ENCODE measurements at places on chromosomes 1 and 21. TPM values are rescaled to one million over a fixed set of nuclear protein-coding genes. Genes with fewer than 3 reads are reported as not detected.

- DNase-seq, result no peak
Measured at GRCh38 chr1:20962576-20963258, 175.6 kb upstream of the HP1BP3 start.

Gene LINGO4
- under 0.01 TPM for total RNA-seq

DNA sequence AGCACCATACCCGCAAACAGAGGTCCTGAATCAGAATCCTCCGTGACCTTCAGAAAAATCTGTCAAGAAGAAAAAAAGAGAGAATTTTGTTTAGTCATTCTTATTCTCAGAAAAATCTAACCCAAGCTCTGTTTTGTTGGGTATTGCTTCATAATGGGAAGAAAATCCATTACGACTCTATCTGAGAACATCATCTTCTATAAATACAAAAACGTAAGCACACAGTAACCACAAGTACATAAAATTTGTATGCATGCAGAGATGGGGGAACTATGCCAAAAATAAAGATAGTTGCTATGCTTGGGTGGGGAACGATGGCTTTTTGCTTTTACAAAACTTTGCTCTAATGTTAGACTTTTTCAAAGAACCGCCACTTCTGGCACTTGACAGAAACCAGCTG lies 84.2 kb downstream of the ABCA4 start:
- no peak for DNase-seq

Gene CELA2B
- total RNA-seq, result not detected

- no peak for DNase-seq
Measured at GRCh38 chr1:9345922-9346321, 53.2 kb downstream of the SPSB1 start.

DNA sequence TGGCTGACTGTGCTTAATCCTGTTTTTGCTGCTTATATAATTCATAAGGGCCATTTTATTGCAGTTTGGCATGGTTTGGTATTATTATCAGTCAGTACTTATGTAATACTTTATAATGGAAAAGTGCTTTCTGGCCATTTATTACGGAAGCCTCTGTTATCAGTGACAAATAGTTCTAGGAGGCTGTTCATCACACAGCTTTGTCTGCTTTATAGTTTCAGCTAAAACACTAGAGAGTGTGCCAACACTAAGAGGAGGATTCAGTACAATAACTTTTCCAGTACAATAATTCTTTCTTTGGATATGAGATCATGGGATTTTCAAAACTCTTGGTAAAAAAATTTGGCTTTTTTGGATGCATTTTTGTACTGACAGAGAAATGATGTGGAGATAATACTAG lies 102.9 kb upstream of the PTGFR start:
- no peak for DNase-seq

Gene CFHR2
- not detected for total RNA-seq
